ENCODE measurements at places on chromosomes 16 and 17.

DNA sequence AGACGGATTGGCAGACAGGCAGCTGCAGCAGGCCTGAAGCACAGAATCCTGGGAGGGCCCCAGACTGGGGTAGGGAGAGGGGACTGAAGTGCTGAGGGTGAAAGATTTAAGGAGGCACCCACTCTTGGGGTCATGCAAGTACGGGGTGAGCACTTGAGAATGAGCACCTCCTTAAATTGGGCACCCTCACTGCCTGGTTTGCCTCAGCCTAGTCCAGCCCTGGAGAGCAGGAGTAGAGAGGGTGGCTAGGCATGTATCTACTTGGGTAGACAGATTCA is 154.1 kb upstream of the CDC42EP4 start:
- DNase-seq, result no peak

DNA sequence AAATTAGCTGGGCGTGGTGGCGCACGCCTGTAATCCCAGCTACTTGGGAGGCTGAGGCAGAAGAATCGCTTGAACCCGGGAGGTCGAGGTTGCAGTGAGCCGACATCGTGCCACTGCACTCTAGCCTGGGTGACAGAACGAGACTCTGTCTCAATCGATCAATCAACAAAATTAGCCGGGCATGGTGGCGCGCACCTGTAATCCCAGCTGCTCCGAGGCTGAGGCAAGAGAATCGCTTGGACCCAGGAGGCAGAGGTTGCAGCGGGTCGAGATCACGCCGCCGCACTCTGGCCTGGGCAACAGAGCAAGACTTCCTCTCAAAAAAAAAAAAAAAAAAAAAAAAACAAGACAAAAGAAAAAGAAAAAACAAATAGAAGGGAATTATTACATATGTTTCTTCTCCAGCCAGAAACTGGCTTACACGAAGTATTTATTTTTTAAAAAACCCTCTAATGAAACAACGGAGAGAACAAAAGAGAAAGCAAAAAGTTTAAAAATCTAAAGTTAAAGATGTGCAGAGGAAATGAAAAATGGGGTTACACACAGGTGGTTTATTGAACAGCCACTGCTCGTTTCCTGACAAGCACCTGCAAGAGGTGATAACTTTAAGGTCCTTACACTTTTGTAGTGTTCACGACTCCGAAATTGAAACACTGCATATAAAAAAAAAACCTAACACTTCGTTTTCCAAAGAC is 1.4 kb downstream of the SYNRG start:
- DNase-seq, result no peak

DNA sequence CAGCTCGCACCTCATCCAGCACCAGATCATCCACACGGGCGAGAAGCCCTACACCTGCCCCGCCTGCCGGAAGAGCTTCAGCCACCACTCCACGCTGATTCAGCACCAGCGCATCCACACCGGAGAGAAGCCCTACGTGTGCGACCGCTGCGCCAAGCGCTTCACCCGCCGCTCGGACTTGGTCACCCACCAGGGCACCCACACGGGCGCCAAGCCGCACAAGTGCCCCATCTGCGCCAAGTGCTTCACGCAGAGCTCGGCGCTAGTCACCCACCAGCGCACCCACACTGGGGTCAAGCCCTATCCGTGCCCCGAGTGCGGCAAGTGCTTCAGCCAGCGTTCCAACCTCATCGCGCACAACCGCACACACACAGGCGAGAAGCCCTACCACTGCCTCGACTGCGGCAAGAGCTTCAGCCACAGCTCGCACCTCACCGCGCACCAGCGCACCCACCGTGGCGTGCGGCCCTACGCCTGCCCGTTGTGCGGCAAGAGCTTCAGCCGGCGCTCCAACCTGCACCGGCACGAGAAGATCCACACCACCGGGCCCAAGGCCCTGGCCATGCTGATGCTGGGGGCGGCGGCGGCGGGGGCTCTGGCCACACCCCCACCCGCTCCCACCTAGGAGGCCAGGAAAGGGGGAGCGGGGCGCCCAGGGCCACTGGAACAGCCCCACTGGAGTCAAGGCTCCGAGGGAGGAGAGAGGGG is 7.5 kb downstream of the ZNF205 start:
- no peak for DNase-seq

DNA sequence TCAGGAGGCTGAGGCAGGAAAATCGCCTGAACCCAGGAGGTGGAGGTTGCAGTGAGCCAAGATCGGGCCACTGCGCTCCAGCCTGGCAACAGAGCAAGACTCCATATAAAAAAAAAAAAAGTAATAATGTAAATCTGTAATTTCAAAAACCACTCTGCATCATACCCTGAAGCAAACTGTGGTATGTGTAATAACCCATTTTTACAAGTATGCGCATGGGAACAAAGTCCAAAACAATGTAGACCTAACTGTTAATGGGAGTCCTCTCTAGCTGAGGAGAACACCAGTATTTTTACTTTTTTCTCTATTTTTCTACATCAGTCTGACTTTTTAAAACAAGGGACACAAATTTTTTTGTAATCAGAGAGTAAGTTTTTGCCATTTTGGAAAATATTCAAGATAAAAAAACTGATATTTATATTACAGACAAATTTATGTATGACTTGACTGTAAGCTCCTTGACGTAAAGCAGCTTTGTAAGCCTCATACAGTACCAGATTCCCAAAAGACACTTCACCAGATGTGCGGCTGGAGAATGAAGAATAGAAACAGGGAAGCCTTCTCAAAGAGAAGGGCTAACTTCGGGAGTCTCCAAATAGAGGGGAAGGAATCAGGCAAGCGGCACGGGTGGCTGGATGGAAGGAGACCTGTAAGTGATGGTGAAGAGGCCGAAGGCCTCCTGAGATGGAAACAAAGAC is 25.7 kb downstream of the CMTM4 start:
- DNase-seq, result no peak

DNA sequence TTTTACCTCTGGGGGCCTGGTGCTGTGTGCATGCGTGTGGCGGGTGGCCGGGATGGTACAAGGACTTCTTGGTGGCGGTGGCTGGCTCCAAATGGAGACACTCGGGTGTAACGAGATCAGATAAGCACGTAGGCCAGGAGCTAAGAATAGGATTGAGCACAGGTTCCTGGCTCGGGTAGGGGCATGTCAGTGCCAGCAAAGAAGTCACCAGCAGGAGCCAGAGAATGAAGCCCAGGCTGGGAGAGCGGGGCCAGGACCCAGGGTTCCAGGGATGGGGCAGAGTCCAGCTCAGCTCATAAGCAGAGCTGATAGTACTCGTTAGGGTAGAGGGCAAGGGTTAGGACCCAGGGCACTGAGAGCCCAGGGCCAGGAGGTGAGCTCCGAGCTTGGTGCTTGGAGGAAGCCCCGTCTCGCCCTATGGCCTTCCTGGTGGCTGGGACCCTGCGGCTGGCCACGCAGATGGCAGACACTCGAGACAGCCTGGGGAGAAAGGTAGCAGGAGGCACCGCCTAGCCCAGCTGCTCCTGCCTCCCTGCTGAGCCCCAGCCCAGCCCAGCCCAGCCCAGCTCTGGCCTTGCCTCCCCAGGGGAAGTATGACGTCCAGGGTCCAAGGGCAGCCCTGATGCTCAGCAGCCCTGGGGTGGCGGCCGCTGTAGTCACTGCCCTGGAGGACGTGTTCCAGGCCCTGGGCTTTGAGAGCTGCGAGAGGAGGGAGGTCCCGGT is 8.9 kb downstream of the ZNF213 start:
- DNase-seq, result no peak

DNA sequence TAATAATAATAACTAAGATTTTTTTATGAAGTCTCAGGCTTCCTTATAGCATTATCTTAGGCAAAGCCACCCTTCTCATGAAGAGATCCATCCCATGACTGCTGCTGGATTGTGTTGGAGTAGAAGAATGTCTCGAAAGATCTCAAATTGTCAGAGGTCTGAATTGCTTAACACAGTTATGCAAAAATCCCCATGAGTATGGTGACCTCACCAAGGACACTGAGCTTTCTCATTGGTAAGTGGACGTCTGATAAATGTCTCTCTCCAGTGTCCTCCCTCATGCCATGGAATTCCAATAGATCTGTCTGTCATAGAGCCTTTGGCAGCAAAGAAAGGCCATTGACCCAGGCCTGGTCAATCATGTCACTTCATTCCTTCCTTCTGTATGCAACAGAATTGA is 264.5 kb downstream of the CDH11 start:
- DNase-seq, result no peak

GRCh38 chr16:3963203-3963602 is 82.7 kb upstream of the CREBBP start:
- no peak for DNase-seq

GRCh38 chr17:61178284-61178683 is 221.4 kb upstream of the TBX2 start:
- DNase-seq, result no peak

GRCh38 chr16:59590845-59591244 is 856.7 kb upstream of the GOT2 start:
- DNase-seq, result no peak

DNA sequence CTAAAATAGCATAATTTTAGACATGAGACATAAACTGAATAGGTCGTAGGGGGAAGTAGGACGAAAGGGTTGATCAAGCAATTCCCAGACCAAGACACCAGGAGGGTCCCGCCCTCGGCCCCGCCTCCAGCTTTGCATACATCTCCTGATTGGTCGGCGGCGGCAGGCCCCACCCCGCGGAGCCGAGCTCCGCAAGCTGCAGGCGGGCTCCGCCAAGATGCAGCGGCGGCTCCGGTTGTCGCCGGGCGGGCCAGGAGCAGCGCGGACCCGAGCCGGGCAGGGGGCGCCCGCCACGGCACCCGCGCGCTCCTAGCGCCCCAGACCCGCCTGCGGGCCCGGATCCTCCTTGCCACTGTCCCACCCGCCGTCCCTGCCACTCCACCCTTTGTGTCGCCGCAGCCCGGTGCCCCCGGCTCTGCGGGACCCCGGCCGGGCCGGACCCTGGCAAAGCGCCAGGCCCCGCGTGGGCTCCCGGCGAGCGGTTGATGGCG is at the start of gene CDR2L:
Gene CDR2L, plus strand, starts transcription at position 215 of the 491 bp plus-strand sequence. CDS start 412 bp downstream, outside the sequence.
- DNase-seq, result peak; percentile 96

GRCh38 chr17:82582213-82582612 is 62.7 kb downstream of the FOXK2 start:
- no peak for DNase-seq
